IMR-90 (cell line): ENCODE measurements at places on chromosomes 3 and 15.

- DNase-seq, result no peak
Observed at GRCh38 chr15:70473581-70474370, 289.6 kb downstream of the UACA start.

DNA sequence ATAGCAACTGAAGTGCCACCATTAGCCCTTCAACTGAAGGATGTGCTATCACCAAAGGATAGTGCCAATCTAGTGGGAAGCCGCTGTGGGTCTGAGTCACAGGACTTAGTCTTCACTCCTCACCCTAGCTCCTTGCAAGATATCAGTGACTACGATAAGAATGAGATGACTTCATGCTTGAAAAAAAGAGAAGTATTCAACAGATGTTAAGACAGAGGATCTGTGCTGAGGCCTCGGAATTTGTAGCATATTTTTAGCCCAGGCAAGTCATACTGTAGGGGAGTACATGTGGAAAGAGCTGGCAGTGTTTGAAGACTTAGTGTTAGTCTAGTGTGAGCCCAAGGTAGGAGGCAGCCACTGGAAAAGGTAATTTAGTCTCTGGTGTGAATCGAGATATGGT lies 270.7 kb upstream of the LRTM1 start:
- DNase-seq, result peak; percentile 99

DNA sequence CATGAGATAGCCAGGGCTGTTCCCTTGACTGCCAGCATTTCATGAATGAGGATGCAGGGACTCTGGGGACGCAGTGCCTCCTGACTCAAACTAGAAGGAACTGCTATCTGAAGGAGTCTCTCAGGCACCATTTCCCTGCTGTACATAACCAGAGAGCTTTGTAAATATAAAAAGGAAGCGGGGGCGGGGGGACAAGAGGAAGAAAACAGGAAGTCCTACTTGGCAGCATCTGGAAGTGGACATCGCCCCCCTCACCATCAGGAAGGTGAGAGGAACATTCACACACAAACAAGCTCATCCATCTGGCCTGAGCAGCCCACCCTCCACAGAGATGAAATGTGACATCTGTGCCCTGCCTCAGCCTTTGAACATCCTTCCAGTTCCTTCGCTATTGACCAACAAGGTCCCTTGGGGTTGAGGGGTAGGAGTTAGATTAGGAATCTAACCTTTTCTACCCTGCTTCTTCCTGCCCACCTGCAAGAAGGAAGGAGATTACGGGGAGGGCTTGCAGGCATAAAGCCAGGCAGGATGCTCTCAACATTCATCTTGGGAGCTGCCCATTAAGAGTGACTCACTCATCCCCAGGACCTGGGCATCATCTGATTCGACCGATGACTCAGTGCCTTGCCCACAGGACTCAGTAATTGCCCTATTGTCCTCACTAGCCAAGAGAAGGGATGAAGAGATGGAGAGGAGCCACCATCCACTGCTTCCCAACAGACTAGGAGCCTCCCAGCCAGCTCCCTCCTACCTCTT lies 31.9 kb downstream of the SH3BP5 start:
- peak; percentile 74 for DNase-seq

DNA sequence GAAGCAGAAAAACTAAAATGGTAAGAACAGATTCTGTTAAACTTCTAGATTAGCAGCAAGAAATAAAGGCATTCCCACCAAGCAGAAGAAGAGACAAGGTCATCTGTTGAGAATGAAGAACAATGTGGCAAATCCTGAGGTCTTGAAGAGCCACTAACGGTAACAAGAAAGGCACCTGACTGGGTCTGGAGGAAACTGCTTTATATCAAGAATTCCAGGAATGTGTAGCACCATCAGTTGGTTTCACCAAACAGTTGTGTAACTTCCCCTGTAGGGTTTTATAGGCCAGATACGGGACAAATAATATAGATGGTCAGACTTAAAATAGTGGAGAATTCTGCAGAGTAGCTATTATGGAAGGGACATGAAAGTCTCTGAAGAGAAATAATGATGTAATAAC lies 57.3 kb downstream of the ACAP2 start:
- peak; percentile 23 for DNase-seq

- peak; percentile 46 for DNase-seq
Observed at GRCh38 chr3:159263750-159264553, 462.1 kb downstream of the MFSD1 start.

GRCh38 chr3:25592510-25592968 lies 72.2 kb downstream of the TOP2B start:
- DNase-seq, result peak; percentile 78

DNA sequence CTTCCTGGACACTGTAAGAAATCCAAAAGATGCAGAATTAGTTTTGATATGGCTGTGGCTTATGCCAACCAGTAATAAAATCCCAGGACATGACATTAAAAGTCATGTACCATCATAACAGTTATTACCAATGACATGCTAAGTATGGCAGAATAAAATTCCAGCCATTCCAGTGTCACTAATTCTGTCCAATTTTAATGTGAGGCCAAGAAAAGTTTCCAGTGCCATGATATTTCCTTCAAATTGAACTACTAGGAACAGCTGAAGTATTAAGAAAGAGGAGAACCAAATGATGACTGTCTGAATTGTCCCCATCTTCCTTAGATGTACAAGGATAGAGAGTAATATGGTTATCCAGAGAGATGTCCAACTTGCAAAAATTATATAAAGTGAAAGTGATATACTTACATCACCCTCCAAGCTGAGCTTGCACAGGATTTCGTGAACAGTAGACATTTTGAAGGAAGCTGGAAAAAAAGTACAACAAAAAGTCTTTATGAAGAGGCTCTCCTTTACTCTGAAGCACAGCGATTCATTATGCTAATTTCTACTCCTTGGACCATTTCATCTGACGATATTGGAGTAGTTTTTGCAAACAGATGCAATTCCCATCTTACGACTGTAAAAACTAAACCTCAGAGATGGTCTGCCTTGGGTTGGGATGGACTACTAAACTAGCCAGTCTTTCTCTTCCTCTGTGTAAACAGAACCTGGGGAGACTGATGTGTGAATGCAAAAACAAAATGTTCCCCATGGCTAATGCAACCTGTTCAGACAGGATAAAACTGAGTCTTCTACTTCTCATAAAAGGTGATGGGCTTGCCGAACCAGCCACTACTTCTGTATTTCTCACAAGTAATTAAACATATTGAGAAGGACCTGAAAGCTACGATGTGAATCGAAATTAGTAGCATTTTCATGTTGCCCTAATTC lies 11.9 kb downstream of the ANXA2 start:
- DNase-seq, result no peak

- DNase-seq, result no peak
Observed at GRCh38 chr15:73244333-73244732, 124.4 kb downstream of the HCN4 start.

DNA sequence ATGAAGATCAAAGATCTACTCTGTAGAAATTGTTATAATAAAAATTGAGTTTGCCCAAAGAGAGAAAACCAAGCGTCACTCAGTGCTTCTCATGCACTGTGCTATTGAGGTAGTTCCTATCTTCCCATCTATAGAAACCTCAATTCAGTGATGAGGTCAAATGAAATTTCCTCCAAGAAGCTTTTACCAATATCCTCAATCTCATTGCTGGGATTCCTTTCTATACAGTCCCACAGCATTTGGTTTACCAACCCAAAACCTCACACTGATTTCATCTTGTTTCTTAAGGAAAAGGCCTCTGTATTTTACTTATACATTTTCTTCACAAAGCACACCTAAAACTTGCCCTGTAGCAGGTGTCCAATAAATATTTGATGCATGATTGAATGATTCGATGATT lies 147.2 kb downstream of the ALCAM start:
- DNase-seq, result no peak

- DNase-seq, result no peak
Observed at GRCh38 chr3:195718477-195718984, 2.2 kb upstream of the MUC20 start.

DNA sequence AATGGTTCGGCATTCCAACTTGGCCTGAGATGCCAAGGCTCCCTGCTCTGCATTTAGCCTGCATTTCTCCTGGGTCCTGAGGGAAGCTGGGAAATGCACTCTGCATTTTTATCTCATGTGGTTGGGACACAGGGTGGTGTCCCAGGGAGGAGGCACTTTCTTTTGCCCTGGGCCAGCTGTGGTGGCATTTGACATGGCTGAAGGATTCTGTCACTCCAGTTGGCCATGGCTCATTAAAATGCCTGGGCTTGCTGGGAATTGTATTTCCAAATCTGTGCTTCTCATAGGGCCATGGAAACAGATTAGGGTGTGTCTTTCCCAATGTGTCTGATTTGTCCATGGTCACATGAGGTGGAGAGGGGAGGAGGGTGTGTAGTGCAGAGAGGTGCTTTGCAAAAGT lies 128.3 kb upstream of the RGMA start:
- no peak for DNase-seq

DNA sequence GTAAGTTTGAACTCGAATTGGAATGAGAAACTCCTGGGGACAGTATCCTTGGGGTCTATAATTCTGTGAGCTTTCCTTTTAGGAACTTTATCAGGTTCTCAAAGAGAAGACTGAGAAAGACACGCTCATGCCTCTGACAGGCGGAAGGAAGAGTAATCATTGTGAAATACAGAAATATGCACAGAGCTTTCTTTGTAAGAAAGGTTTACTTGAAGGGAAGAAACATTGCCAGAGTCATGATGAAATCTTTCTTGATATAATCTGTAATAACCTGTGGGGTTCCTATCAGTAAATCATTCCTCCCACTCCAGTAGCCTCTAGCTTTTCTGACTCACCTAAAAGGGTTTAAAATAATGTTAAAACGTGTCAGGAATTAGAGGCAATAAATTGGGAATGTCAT lies 83.6 kb upstream of the CCDC39 start:
- DNase-seq, result no peak

DNA sequence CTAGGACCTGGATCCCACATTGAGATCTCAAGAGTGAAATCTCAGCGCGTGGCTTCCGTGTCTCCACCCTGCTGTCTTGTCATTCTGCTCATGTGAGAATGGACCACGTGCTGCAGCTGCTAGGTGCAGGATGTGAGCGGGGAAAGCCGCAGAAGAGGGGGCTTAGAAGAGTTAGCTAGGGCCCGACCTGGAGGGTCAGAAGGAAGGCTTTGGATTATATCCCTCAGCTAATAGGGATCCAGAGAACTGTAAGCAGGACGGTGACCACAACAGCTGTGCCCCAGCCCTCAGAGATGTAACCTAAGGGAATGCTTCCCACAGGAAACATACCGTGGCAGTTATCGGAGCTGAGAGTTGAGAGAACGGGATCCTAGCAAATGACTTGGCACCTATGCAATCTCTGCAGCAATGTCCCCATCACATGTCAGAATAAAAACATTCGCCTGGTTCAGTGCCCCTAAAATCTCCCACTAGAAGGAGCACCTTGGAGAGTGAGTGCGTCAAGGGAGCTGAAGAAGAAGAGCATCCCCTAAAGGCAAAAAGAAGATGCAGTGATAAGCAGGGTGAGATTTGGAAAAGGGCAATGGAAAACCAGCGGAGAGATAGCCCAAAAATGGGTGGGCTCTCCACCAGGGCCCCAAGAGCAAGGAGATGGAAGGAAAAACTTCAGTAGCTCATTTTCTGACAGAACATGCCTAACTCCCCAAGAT lies 76.9 kb upstream of the ST8SIA2 start:
- DNase-seq, result no peak

DNA sequence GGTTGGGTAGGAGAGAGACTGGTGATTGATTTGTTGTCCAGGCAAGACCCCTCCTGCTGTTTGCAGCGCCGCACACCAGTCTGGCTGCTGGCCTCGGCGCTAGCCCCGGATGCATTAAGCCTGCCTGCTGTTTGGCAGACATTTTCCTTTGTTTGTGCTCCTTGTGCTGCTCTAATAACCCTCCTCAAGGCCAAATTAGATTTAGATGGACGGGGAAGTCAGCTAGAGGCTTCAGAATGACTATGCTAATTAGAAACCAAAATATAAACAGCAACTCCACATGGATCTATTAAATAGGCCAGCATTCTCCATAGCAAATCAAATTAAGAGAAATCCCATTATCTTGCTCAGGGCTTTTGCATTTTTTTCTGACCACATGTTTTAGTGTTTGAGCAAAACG lies 445.2 kb downstream of the SQOR start:
- no peak for DNase-seq

DNA sequence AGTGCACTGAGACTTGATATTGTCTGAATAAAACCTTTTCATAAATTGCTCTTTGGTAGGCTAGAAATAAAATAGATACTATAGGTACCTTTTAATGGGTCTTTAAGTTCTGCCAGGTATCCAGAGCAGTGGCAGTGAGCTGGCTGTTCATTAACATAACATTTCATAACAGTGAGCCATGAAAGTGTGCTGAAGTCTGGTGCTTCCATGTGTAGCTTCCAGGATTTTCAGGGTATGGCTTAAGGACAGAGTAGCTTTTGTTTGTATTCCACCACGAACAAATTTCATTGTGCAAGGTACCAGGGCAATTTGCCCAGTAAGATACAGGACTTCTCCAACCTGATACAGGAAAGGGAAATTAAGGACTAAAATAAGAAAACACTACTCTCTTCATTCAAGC lies 124.7 kb upstream of the NANOGP8 start:
- DNase-seq, result peak; percentile 30

GRCh38 chr15:57259568-57260040 lies 116.7 kb upstream of the CGNL1 start:
- no peak for DNase-seq

DNA sequence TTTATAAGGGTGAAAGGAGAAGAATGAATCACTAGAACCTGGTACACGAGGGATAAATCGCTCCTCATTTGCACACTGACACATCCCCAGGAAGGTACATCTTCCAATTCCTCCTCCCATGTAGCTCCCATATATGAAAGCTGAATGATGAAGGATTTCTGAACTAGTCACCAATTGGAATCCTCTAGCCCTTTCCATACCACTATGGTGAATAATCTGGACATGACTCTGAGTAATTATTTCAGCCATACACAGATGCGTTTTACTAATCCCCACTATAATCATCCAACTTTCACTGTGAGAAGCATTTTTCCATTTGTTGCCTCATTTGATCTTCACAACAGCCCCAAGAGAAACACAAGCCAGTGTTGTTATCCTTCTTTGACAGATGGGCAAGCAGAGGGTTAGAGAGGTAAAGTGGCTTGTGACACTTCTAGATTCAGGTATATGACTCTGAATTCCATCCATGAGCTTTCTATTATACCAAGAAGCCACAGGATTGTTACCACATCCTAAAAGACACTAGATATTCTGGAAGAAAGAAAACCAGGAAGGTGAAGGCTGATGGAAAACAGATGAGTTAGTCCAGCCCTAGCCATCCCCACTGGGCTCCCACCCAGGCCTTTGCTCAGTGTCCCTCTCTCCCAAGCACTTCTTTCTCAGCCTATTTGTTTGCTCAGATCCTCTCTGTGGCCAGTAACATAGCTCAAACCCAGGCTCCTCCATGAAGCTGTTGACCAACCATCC lies 22.2 kb upstream of the BCL6 start:
- peak; percentile 93 for DNase-seq

DNA sequence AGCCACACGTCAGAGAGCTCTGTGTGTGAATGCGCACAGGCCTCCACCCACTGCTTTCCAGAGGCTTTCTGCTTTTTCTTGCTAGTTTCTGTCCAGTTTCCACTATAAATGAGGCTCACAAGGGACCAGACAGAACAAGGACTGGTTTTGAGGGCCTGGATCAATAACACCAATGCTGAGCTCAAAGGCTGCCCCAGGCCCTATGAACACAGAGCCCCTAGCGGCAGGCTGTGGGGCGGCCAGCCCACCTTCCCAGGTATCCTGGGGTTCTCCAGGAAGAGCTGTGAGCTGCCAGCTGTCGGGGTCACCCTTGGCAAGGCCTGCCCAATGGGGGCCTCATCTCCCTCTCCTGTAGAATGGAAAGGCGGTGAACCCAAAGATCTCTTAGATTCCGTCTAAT lies 2.2 kb upstream of the ITIH3 start:
- no peak for DNase-seq
